Cardiac muscle cell (in vitro differentiated cells and primary cell): ENCODE measurements at places on chromosomes 2 and 18. TPM values are rescaled to one million over a fixed set of nuclear protein-coding genes. Genes with fewer than 3 reads are reported as not detected.
A peak's percentile ranks its signal among the peaks of the same experiment; 100 is the strongest.

Gene PIK3C3
- total RNA-seq = 36.8 and 41.0 TPM in 2 replicates

Gene CNGA3
- total RNA-seq = 0.04 TPM in 1 of 2 replicates, not detected in the other

- DNase-seq = no peak
Observed at GRCh38 chr2:151996243-151997003, 102.4 kb downstream of the CACNB4 start.

- DNase-seq = peak; percentile 5
Observed at GRCh38 chr2:112774536-112775285, 9.6 kb downstream of the IL1A start.

GRCh38 chr2:106970471-106971261 lies 84.7 kb upstream of the ST6GAL2 start:
- no peak for DNase-seq

DNA sequence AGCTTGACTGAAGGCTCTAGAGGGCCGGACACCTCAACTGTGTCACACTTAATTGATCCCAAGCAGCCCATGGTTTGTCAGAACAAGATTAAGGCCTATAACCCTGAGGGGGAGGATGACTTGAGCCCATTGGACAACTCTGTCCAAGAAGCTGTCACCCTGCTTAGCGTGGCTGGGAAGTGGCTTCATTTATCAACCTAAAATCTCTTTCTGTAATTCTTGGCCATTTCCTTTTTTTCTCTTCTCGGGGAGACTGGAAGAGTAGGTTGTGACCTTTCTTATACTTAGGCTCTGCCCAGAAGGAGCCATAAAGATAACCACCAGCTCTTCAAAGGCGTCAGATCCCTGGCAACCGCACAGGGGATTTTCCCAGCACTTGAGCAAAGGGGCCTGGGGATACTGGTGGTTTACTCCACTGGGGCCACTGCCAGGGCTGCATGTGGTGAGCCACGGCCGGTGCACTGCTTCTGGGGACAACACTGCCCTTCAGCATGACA lies 265.5 kb downstream of the CYRIA start:
- DNase-seq = peak; percentile 68

DNA sequence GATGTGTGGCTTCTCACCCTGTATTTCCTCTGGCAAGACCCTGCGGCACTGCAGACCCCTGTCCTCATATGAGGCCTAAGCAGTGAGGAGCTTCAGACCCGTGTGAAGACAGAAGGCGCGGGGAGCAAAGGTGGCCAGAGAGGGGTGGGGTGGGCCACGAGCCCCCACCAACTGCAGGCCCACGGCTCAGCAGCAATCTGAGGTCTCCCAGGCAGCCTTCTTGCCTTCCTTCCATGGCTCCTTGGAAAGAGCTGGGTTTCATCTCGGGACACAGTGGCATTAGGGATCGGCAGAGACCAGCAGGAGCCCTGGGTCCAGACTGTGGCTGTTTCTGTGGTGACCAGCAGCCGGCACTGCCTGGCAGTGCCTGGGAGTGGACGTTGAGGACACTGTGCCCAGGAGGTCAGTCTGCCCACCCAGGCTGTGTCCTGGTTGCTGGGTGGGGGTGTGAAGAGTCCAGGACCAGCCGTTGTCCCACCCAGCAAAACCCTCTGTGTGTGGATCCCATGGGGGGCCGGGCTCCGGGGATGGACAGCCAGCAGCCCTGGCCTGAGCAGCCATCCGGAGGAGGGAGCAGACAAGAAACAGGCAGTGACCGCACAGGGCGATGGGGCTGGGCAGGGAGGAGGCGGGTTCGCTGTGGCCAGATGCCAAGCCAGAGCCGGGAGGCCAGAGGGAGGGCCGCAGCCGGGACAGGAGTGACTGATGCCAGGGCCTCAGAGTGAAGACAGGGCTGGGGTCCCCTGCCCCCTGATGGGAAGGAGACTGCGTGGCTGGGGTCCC lies 73.8 kb downstream of the RRM2 start:
- peak; percentile 51 for DNase-seq

DNA sequence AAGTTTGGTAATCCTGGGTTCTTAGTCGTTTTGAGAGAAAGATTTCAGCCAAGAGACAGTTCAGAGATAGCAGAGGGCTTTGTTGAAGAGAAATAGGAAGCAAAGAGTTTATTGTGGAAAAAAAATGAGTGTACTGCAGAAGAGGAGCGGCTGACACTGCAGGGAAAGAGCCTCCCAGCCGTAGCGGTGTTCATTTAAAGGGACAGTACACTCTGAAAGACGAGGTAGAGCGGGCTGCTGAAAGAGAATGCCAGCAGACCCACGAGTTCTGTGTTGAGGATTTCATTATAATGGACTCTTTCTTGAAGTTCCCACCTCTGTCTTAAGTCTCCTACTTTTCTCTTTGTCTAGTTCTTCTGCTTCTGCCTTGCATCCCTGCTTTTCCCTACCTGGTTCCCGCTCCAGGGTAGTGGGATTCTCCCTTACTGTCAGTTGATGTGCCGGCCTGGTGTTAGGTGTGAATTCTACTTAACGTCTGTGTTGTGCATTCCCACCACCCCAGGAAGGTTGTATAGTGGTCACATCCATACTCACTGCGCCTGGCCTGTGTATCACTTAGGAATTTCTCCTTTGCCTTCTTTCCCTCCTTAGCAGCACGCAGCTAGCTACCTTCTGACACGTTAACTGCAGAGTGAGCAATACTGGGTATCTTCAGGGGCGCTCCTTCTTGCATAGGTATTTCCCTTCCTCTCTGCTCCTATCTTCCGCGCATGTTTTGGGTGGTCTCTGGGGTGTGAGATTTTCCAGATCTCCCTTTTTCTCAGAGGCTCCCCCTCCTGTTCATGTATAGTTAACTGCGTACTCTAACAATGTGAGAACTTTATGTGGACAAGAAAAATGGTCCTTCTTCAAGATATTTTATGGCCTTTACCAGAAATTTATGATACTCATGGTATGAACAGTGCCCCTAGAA lies 164.5 kb downstream of the PTH2R start:
- no peak for DNase-seq

DNA sequence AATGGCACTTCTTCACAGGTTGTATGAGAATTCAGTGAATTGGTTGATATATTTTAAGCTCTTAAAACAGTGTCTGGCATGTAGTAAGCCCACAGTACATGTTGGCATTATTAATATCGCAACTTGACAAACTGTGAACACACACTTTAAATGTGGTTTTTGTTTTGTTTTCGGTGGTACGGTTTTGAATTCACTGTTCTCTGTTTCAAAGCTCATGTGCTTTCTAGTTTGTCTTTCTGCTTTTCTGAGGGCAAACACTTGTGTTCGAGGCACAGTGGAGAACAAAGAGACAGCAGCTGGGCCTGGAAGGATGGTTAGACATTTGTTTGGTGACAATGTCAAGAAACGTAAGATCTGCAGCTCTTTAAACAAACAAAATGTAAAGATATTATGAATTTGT lies 276.5 kb upstream of the MC4R start:
- no peak for DNase-seq

- no peak for DNase-seq
Observed at GRCh38 chr2:178529194-178529593, 48.9 kb downstream of the PLEKHA3 start.

DNA sequence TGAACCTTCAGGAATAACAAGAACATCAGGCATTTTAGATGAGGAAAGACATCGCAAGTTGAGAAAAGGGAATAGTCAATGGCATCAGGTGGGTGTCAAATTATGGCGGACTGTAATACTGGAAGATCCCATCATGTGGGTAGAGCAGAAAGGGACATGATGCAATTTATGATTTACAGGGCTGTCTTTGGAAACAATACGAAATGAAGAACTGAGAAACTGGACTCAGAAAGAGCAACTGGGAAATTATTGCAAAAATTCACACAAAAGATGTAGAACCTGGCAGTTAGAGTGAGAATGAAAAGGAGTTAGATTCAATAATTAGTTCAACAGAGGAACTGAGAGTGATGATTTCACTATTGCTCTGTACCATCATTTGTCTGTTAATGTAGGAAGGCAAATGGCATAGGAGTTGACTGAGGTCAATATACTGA lies 1635.0 kb upstream of the ACVR2A start:
- no peak for DNase-seq
